ENCODE measurements at places on chromosomes 5 and 9. TPM values are rescaled to one million over a fixed set of nuclear protein-coding genes. Genes with fewer than 3 reads are reported as not detected.

- H3K27me3 ChIP-seq: no peaks in the 10 kb centered on the region
- H3K27ac ChIP-seq: no peak overlapping the region
- H3K36me3 ChIP-seq: no peaks in the 10 kb centered on the region
- peak; percentile 30 for DNase-seq
- H3K4me1 ChIP-seq: no peaks in the 10 kb centered on the region
Measured at GRCh38 chr9:121023064-121023463, 27.0 kb downstream of the C5 start.

OMD gene
- total RNA-seq: not detected

GRCh38 chr9:19510907-19511306 lies 102.1 kb downstream of the ACER2 start:
- no peaks in the 10 kb centered on the region for H3K36me3 ChIP-seq
- no peaks in the 10 kb centered on the region for H3K4me1 ChIP-seq
- no peak overlapping the region for H3K27ac ChIP-seq
- DNase-seq: no peak

SUSD3 gene
- 9.0 TPM for total RNA-seq

GRCh38 chr5:114830114-114830513 lies 339.6 kb downstream of the TRIM36 start:
- no peaks in the 10 kb centered on the region for H3K36me3 ChIP-seq
- no peak overlapping the region for H3K27ac ChIP-seq
- no peak overlapping the region for H3K4me3 ChIP-seq
- no peaks in the 10 kb centered on the region for H3K4me1 ChIP-seq
- H3K27me3 ChIP-seq: no peaks in the 10 kb centered on the region
- peak; percentile 17 for DNase-seq

DNA sequence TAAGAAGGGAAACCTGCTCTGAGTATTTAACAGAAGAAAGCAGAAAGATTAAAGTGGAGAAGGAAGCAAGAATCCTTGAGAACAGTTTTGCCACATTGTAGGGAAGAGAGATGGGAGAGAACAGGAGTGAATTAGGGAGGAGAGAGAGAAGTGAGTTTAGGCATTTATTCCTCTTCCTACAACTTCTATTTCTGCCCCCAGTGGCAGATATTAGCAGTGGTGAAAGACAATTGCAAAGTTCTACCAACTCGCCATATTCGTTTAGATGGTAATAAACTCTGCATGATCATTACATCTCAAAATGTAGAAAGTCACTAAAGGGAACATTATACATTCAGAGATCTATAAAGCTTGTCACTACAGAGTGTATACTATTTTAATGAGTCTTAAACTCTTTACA lies 440.1 kb upstream of the TRPC7 start:
- no peaks in the 10 kb centered on the region for H3K36me3 ChIP-seq
- H3K4me1 ChIP-seq: no peaks in the 10 kb centered on the region
- DNase-seq: no peak
- H3K4me3 ChIP-seq: no peak overlapping the region
- H3K27me3 ChIP-seq: no peaks in the 10 kb centered on the region

DNA sequence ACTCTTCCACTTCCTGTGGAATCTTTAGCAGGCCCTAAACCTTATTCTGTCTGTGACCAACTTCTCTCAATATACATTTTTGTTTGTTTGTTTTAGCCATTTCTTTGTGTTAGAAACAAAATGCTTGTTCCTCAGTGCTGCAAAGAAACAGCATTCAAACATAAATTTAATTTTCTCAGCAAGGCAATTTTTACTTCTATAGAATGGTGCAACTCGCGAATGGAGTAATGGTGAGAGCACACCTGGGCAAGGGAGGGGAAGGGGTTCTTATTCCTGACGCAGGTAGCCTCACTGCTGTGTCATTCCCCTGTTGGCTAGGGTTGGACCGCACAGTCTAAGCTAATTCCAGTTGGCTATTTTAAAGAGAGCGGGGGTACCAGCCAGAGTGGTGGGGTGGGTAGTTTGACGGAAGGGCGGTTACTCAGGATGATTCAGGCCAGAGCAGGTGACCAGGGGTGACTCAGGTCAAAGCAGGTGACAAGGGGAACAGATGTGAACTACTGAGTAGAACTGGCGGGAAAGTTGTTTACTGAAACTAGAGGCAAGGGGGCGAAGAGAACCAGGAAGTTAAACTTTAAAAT lies 21.4 kb downstream of the ZNF169 start:
- H3K36me3 ChIP-seq: peaks cover 36% of the 10 kb centered on the region
- no peak overlapping the region for H3K4me3 ChIP-seq
- no peaks in the 10 kb centered on the region for H3K4me1 ChIP-seq
- no peak overlapping the region for H3K27ac ChIP-seq
- H3K27me3 ChIP-seq: no peaks in the 10 kb centered on the region

DNA sequence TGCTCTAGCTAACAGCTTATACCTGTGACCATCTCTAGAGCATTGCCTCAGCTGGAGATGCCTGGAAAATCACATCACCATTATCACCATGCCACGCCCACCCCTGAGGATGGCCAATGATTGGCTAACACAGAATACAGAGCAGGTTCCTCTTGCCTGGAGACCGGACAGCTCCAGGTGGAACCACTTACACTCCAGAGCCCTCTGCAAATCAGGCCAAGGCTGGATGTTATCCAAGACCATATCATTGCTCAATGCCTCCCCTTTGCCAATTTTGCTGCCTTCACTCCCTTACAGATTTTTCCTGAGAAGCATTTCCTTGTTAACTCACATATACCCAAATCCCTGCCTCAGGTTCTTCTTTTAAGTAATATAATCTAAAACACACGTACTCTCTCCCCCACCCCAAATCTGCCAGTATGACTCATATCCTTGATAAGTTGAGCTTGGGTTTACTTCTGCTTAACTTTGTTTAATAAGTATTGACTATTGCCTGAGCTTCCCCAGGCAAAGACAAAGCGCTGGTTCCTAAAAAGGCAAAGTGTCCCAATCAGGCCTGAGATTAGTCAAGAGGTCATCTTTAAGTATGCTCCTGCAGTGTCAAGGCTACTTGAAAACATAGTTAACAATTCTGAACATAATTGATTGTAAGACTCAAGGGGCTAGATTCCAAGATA lies 309.6 kb downstream of the EPB41L4A start:
- DNase-seq: peak; percentile 78
- H3K4me3 ChIP-seq: no peak overlapping the region
- no peaks in the 10 kb centered on the region for H3K4me1 ChIP-seq
- H3K36me3 ChIP-seq: no peaks in the 10 kb centered on the region

GRCh38 chr9:32349013-32349412 lies 35.4 kb upstream of the ACO1 start:
- peaks cover 9% of the 10 kb centered on the region for H3K4me1 ChIP-seq
- H3K27ac ChIP-seq: no peak overlapping the region
- no peak for DNase-seq
- H3K27me3 ChIP-seq: no peaks in the 10 kb centered on the region
- peaks cover 1% of the 10 kb centered on the region for H3K36me3 ChIP-seq
- H3K4me3 ChIP-seq: no peak overlapping the region

DNA sequence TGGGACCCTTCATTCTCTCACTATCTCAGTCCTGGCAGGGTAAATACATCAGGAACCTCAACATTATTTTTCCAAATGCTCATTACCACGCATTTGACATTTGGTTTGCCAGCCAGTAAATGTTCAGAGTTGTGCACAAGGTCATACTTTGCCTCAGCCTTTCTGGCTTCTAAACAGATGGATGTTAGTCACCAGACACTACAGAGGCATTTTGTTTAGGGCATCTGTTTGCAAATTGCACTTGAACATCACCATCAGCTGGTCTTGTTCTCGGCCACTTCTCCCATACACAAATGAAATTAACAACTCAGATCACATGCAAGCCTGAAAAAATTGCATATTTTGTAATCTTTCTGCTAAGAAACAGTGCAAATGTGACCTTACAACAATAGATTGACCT lies 75.0 kb upstream of the SLC1A1 start:
- H3K4me3 ChIP-seq: no peak overlapping the region
- H3K4me1 ChIP-seq: no peaks in the 10 kb centered on the region
- H3K27me3 ChIP-seq: no peaks in the 10 kb centered on the region
- H3K36me3 ChIP-seq: no peaks in the 10 kb centered on the region

TAF11L10 gene
- not detected for total RNA-seq

DNA sequence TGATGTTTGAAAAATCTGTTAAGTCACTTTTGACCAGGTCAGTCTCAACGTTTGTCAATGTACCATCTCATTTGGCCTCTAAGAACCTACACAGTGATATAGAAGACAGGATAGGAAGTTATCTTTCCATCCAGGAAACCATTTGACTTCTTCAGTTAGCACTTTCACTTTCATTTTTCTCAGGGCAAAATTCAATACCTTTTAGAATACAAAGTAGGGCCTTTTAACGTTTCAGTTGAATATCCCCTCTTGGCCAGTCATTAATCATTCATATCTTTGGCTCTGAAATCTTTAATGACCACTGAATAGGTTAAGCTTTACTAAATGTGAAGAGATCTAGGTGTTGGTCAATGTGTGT lies 101.1 kb upstream of the GNAQ start:
- H3K4me3 ChIP-seq: no peak overlapping the region
- H3K4me1 ChIP-seq: 0 out of 2 replicates have a peak, but pooled peaks cover 2% of the 10 kb centered on the region
- H3K36me3 ChIP-seq: peaks cover 2% of the 10 kb centered on the region
- DNase-seq: no peak
- H3K27me3 ChIP-seq: no peaks in the 10 kb centered on the region

- no peak for DNase-seq
- H3K36me3 ChIP-seq: no peaks in the 10 kb centered on the region
- H3K27ac ChIP-seq: no peak overlapping the region
- no peak overlapping the region for H3K4me3 ChIP-seq
- no peaks in the 10 kb centered on the region for H3K4me1 ChIP-seq
Measured at GRCh38 chr9:76401580-76402354, 7.5 kb upstream of the RFK start.

GRCh38 chr5:100472091-100472490 lies 63.1 kb upstream of the FAM174A start:
- no peak overlapping the region for H3K27ac ChIP-seq
- no peaks in the 10 kb centered on the region for H3K36me3 ChIP-seq
- H3K4me1 ChIP-seq: no peaks in the 10 kb centered on the region
- no peak overlapping the region for H3K4me3 ChIP-seq
- DNase-seq: no peak
- no peaks in the 10 kb centered on the region for H3K27me3 ChIP-seq

POLR3G gene
- total RNA-seq: 75.4 TPM

GRCh38 chr5:60125636-60126035 lies 232.1 kb upstream of the PDE4D start:
- H3K27me3 ChIP-seq: no peaks in the 10 kb centered on the region
- H3K4me1 ChIP-seq: no peaks in the 10 kb centered on the region
- no peak for DNase-seq
- no peak overlapping the region for H3K4me3 ChIP-seq
- H3K36me3 ChIP-seq: no peaks in the 10 kb centered on the region
- H3K27ac ChIP-seq: no peak overlapping the region

DNA sequence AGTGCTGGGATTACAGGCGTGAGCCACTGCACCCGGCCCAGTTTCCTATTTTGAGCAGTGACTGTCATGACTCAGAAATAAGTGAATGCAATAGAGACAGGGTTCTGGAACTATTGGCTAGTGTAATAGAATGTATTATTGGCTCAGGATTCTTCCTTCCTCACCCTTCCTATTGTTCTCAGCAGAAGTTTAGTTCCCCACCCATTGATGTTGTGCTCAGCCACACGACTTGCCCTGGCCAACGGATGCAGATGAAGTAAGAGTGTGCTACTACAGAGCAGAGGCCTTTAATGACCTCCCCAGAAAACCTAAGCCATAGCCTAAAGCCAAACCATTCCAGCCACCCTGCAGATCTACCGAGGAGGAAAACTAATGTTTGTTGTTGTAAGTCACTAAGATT lies 287.9 kb downstream of the AGTPBP1 start:
- no peak overlapping the region for H3K4me3 ChIP-seq
- H3K4me1 ChIP-seq: no peaks in the 10 kb centered on the region
- no peaks in the 10 kb centered on the region for H3K27me3 ChIP-seq
- H3K36me3 ChIP-seq: no peaks in the 10 kb centered on the region
- no peak overlapping the region for H3K27ac ChIP-seq

GRCh38 chr9:84151236-84151635 lies 170.6 kb downstream of the RMI1 start:
- peak; percentile 60 for DNase-seq
- H3K27ac ChIP-seq: no peak overlapping the region
- H3K27me3 ChIP-seq: peaks cover 14% of the 10 kb centered on the region
- peaks cover 8% of the 10 kb centered on the region for H3K4me1 ChIP-seq
- no peak overlapping the region for H3K4me3 ChIP-seq

- no peaks in the 10 kb centered on the region for H3K27me3 ChIP-seq
- no peaks in the 10 kb centered on the region for H3K36me3 ChIP-seq
- no peak overlapping the region for H3K27ac ChIP-seq
- no peak for DNase-seq
- H3K4me3 ChIP-seq: no peak overlapping the region
Measured at GRCh38 chr9:135224921-135225541, 137.6 kb downstream of the OLFM1 start.

GRCh38 chr5:31232273-31232888 lies 38.9 kb downstream of the CDH6 start:
- no peak overlapping the region for H3K4me3 ChIP-seq
- H3K4me1 ChIP-seq: no peaks in the 10 kb centered on the region
- H3K27ac ChIP-seq: no peak overlapping the region
- DNase-seq: peak; percentile 38
- no peaks in the 10 kb centered on the region for H3K27me3 ChIP-seq

FCN2 gene
- not detected for total RNA-seq

GRCh38 chr5:76269932-76270610 lies 133.0 kb upstream of the IQGAP2 start:
- H3K27me3 ChIP-seq: no peaks in the 10 kb centered on the region
- H3K27ac ChIP-seq: no peak overlapping the region
- H3K4me3 ChIP-seq: no peak overlapping the region
- no peaks in the 10 kb centered on the region for H3K36me3 ChIP-seq

- no peaks in the 10 kb centered on the region for H3K4me1 ChIP-seq
- H3K36me3 ChIP-seq: no peaks in the 10 kb centered on the region
- H3K27me3 ChIP-seq: no peaks in the 10 kb centered on the region
- H3K27ac ChIP-seq: no peak overlapping the region
Measured at GRCh38 chr9:5052838-5053237, 67.8 kb downstream of the JAK2 start.

DNA sequence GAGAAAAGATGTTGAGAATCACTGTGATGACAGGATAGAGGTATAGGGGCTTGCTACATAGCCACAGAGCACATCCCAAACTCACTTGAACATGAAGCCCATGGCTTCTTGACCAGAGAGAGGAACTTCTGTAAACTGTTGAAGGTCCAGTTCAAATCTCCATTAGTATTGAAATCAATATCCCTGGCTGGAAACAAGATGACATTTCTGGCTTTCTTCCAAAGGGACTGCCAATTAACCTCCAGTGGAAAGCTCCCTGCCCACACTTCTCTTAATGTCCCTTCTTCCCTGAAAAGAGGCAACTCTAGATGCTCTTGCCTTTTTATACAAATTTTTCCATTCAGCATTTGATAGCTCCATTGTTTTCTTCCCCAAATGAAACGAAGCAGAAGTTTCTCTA lies 612.1 kb downstream of the EBF1 start:
- DNase-seq: no peak
- H3K36me3 ChIP-seq: no peaks in the 10 kb centered on the region
- H3K27me3 ChIP-seq: no peaks in the 10 kb centered on the region
- no peak overlapping the region for H3K4me3 ChIP-seq
- no peaks in the 10 kb centered on the region for H3K4me1 ChIP-seq
- no peak overlapping the region for H3K27ac ChIP-seq

PRRX2 gene
- total RNA-seq: 4.2 TPM

TRIP13 gene
- total RNA-seq: 42.6 TPM

- no peak overlapping the region for H3K27ac ChIP-seq
- DNase-seq: no peak
- no peaks in the 10 kb centered on the region for H3K4me1 ChIP-seq
- peaks cover 7% of the 10 kb centered on the region for H3K36me3 ChIP-seq
Measured at GRCh38 chr9:87853876-87854579, 28.6 kb upstream of the SPATA31E1 start.

Data from H9 (cell line).